Cardiac muscle cell (in vitro differentiated cells and primary cell): ENCODE measurements at places on chromosomes 3 and 15. TPM values are rescaled to one million over a fixed set of nuclear protein-coding genes. Genes with fewer than 3 reads are reported as not detected.

DNA sequence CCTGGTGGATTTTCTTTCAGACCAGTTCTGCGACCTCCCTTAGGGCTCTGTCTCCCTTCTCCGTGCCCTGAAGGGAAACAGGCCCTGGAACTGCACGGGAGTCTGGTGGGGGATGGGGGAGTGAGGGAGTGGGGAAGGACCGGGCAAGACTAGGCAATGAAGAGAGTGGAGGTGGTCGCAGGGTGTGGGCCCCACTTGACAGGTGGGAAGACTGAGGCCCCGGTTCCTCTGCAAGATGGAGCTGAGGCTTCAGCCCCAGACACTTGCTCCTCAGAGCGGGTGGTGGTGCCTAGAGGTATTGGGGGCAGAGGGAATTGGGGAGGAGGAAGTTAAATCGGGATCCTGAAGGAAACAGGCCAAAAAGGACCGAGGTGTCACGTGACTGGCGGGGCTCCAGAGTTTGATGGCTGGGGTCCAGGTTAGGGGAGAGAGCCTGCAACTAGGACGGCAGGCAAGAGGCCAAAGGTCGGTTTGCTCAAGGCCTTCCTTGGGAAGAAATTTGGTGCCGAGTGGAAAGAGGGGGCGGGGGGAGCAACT is 597 bp upstream of the CAMK1 start:
- H3K27me3 ChIP-seq, result no peaks in the 10 kb centered on the region
- H3K4me1 ChIP-seq, result no peaks in the 10 kb centered on the region
- H3K27ac ChIP-seq, result no peak overlapping the region

DNA sequence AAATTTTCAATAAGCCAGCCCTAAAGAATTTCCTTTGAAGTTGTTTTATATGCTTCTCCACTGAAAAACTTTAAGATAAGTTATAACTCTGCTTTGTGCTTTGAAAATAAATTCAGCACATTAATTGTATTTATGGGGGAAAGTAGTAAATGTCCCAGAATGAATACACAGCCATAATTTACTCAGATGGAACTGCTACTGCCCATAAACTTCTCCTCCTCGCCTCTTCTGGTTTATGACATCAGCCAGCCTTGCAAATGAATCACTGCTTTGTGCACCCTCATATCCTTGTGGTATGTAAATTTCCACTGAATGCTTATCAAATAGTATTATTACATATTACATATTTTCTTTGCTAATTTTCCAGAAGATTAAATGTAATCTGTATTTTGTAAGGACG is 302.0 kb downstream of the DIPK2A start:
- no peaks in the 10 kb centered on the region for H3K4me1 ChIP-seq
- no peaks in the 10 kb centered on the region for H3K27me3 ChIP-seq
- peak; percentile 24 for DNase-seq

DNA sequence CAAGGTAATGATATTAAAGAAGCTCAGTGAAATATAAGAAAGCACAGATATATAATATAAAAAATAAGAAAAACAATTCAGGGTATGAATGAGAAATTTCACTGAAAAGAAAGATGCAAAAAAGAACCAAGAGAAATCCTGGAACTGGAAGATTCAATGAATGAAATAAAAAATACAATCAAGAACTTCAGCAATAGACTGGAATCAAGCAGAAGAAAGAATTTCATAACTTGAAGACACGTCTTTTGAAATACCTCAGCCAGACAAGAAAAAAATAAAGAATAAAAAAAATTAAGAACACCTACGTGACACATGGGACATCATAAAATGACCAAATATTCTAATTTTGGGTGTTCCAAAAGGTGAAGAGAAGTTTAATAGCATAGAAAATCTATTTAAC is 104.6 kb upstream of the NEO1 start:
- DNase-seq, result no peak
- no peak overlapping the region for H3K27ac ChIP-seq
- no peaks in the 10 kb centered on the region for H3K4me1 ChIP-seq
- no peaks in the 10 kb centered on the region for H3K36me3 ChIP-seq
- H3K4me3 ChIP-seq, result no peak overlapping the region

Gene IQCF5
- not detected in 2 replicates for total RNA-seq

- no peaks in the 10 kb centered on the region for H3K27me3 ChIP-seq
- H3K36me3 ChIP-seq, result no peaks in the 10 kb centered on the region
- DNase-seq, result no peak
- no peak overlapping the region for H3K4me3 ChIP-seq
- H3K27ac ChIP-seq, result no peak overlapping the region
- H3K4me1 ChIP-seq, result no peaks in the 10 kb centered on the region
Observed at GRCh38 chr3:111598552-111598951, 3.4 kb upstream of the ZBED2 start.

GRCh38 chr3:36155515-36155914 is 224.8 kb upstream of the STAC start:
- H3K4me3 ChIP-seq, result no peak overlapping the region
- peaks cover 3% of the 10 kb centered on the region for H3K4me1 ChIP-seq
- no peaks in the 10 kb centered on the region for H3K27me3 ChIP-seq
- H3K27ac ChIP-seq, result no peak overlapping the region
- H3K36me3 ChIP-seq, result no peaks in the 10 kb centered on the region

GRCh38 chr3:128439226-128439625 is 27.5 kb downstream of the DNAJB8 start:
- H3K27me3 ChIP-seq, result peaks cover 54% of the 10 kb centered on the region
- H3K4me1 ChIP-seq, result no peaks in the 10 kb centered on the region
- H3K36me3 ChIP-seq, result no peaks in the 10 kb centered on the region
- H3K27ac ChIP-seq, result no peak overlapping the region

Gene DCBLD2
- 53.9 and 88.4 TPM in 2 replicates for total RNA-seq
